ENCODE measurements at places on chromosomes 4 and X. TPM values are rescaled to one million over a fixed set of nuclear protein-coding genes. Genes with fewer than 3 reads are reported as not detected.

The ZAR1 gene
- total RNA-seq: not detected

GRCh38 chr4:167826281-167826680 lies 266.1 kb upstream of the ANXA10 start:
- DNase-seq: no peak

The DUSP21 gene
- total RNA-seq: not detected

The EGF gene
- 0.14 TPM for total RNA-seq

- DNase-seq: no peak
These were observed 69.5 kb downstream of the IL15 start for GRCh38 chr4:141705747-141706377.

The TLL1 gene
- total RNA-seq: 7.8 TPM

- DNase-seq: no peak
These were observed 17.1 kb downstream of the USP46 start for GRCh38 chr4:52641854-52642563.

DNA sequence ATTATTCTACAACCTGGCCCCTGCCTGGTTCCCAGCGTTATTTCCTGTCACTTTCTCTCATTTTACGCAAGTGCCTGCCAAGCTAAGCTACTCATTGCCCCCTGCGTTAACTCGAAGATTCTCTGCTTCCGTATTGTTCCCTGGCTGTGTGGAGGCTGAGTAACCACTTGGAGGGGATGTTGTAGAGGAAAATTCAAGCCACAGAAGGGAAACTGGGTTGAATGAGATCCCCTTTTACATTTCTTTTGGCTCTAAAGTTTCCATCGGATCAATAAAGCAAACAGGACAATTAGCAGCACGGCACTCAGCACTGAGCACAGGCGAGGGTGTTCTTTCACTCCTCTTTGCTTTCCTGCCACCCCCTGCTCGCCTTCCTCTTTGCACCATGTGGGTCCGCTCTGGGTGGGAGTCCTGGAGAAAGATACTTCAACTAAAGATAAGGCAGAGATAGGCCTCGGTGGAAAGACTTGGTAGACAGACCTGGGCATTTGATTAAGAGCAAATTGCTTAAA lies 4.2 kb upstream of the TMSB4X start:
- no peak for DNase-seq

DNA sequence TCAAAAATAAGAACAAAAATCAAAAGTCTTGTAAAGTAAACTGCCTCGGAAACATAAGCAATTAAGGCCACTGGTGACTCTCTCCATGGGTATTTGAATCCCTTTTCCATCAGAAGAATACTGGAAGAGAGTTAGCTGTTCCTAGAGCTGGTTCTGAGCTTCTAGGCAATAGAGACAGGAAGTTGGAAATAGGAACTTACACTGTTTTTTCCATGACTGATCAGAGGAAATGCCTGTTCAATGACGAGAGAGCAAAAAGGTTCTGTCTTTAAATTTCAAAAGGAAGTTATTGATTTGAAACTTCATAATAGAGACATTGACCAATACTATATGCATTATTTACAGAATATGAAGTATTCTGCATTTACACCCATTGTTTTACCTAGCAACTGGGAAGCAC lies 503.5 kb upstream of the ARX start:
- DNase-seq: no peak

DNA sequence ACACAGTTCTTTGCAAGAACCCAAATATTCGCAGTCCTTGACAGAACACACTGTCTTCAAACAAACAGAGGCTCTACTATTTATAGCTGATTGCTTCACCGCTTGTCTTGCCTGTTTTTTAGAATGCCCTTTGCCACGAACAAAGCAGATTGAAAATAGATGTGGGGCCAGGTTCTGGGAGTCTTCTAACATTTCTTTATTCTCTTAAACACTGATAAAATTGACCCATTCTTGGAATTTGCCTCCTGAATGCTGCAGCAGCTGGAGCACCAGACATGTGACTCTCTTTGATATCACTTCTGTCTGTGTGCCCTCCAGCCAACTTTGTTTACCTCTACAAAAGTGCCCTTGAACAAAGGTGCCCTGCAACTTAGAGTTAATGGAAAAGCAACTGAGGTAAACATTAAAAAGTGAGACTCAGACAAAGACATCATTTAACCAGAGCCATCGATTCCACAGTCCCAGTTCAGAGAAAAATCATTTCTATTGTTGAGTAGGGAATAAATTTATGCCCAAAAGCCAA lies 64.2 kb upstream of the SPP1 start:
- no peak for DNase-seq

DNA sequence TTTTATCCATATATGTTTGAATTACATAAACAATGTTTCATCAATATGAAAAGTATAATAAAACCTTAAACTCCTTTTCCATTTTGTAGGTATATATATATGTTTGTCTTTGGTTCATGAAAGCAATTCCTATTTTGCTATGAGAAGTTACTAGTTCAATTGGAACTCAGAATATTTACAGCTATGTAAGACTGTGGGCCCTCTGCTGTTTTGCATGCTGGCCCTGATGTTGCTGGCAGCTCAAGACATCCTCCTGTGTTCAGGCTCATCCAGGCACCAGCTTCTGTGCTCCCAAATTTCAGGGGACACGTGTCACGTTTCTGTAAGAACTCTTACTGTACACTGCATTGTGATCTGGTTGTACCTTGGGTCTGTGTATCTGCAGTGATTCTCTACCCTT lies 38.7 kb upstream of the OTUD4 start:
- no peak for DNase-seq

DNA sequence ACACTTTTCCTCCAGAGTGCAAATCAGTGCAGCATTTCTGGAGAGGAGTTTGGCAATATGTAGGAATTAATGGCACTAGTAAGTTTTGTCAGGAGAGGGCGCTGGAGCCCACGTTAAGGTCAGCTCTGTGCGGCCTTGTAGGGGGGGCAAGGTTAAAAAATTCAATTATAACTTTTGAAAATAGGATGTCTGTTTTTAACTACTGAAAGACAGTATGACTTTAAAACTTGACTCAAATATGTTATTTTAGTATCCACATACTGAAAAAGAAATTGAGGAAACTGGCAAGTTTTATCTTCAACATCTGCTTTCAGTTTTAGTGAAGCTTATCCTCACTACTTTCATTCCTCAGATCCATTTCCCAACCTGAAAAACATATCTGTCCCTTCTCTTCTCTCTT lies 30.9 kb upstream of the HSD17B13 start:
- DNase-seq: no peak

DNA sequence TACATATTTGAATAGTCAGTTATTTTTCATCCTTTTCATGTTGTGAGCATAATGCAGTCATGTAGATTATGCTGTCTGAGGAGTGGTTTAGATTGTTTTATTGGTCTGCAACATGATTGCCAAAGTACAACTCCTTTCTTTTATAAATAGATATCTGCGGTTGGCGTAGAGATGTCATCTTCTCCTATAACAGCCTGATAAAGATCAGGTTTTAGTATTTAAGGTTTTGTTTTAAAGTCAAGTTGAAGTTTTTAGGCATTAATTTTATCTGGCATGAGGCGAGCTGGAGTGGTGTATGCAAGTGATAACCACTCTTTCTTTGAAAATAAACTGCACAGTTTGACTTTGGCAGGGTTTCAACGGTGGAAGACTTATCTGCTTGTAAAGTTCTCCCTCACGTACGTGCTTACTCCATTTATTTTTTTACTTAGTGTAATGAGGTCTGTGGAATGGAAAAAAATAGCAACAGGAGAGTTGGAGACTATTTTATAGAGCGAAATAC lies 126.3 kb downstream of the FBXO8 start:
- no peak for DNase-seq

GRCh38 chr4:125334926-125335325 lies 20.2 kb downstream of the FAT4 start:
- DNase-seq: no peak

DNA sequence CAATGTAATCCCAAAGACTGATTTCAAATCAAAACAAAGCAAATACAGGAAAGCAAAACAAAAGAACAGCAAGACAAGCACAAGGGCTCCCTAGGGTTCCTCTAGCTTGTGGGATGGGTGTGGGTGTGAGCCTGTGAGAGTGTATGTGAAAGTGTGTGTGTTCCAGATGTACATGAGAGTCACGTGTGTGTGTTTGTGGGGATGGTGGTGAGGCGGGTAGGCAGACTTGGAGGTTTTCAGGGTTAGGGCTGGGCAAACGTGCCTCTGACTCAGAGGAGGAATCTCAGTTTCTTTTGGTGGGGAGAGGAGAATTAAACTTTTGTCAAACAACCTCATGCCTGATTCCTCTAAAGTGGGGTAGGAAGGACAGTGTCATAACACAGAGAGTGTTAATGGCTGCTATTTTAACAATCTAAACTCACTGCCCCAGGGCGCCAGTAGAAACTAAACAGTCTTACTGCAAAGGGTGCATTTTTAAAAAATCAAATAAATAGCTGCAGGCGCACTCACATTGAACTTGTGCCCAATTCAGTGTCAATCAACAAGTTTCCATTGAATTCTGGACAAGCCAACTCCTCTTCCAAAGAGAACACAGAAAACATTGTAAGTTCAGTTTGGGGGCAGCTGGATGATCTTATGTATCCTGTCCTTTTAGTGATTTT lies 51.8 kb downstream of the CHRDL1 start:
- DNase-seq: no peak

DNA sequence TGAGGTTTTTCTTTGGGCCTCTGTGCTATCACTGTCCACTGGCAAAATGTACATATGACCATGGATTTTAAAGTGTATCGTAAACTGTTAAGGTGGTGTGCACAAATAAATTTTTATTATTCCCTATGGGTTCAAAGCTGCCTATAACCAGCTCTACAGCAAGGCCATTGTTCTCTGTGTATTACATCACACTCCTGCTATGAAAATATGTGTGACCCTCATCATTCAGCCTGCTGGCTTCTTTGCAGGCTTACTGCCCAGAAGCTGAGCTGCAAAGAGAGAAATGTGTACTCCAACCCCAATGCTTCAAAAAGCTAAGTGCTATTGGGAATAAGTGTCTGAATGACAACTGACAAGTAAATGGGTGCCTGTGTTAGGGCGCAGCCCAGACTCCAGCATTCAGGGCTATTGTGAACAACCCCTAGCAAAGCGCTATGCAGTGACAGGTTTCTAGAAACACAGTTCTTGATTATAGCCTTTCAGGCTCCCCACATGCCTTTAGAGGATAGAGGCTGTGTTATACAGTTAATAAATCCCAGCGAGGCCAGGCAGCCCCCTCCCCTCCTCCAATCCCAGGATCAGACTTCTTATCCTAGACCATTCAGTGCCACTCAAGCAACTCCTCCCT lies 220.4 kb upstream of the RADX start:
- no peak for DNase-seq

DNA sequence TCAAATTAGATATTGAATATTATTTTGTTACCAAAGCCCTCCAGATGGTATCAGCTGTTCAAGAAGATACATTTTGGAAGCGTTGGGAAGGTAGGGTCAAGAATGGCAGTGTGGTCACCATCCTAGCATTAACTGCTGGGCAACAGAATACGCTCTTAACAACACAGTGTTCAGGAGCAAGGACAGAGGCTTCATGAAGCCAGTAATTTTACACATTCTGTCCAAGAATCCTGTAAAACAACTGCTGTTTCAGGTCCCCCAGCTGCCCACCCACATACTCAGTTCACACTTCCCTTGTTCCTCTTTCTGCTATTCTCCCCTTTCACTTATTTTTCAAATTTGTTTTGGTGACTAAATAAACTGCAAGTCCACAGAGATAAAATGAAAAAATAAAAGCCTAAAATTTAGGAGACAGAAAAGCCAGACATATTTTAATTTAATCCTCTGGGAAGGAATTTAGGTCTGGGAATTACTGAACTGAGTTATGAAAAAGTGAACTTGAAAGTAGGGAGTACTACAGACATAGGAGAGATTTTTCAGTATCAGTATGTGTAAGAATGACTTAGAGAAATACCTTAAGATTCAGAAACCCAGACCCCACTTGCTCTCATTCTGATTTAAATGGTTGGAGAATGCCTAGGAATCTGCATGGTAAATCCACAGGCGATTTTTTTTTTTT lies 406.7 kb downstream of the MAPK10 start:
- no peak for DNase-seq

DNA sequence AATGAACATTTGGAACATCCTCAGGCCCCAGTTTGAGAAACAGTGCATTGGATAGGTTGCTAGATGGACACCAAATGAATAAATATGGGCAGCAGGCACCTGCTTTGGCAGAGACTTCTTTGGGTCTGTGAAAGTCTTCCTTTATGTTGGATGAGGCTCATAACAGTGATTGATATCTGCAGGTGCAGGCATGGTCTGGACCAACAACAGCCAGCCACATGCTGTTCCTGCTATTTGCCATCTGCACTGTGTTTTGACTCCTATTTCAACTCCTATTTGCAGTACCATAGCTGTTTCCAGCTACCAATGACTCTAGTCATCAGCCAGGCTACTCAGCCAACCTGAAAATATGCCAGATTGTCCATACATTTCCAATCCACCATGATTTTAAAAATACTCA lies 60.9 kb downstream of the ANAPC4 start:
- no peak for DNase-seq

GRCh38 chr4:83174844-83175414 lies 60.4 kb upstream of the PLAC8 start:
- DNase-seq: no peak

- no peak for DNase-seq
These were observed 986.0 kb downstream of the CCSER1 start for GRCh38 chr4:91113130-91113706.

The CTAG1A gene
- total RNA-seq: not detected

GRCh38 chr4:20395160-20395773 lies 143.6 kb downstream of the SLIT2 start:
- DNase-seq: no peak

The SPON2 gene
- total RNA-seq: 18.1 TPM

DNA sequence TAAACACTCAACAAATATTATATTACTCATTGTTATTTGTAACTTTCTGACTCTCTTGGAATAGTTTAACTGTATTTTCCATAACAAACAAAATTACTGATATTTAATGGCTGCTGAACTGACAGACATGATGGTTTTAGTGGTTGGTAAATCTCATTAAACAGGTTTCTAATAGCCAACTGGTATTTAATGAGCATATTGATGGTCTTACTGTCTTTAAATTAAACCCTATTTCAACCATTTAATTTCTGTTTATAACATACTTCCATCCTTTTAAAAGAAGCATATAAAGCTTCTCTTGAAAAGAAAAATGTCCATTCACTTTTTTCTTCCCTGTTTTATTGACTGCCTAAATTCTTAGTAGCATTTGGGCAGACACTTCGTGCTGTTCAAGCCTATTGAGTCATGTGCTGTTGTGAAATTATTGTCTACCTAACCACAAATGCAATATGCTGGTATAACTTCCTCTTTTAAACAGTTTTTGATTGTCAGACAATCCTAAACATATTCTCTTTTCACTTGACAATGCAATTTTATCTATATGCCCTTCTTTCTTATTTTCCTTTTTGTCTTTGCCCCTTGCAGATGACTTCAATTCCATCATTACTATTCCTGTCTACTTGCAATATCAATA lies 163.9 kb upstream of the SLC7A11 start:
- DNase-seq: no peak

The SSX4 gene
- total RNA-seq: not detected

The ANOS1 gene
- total RNA-seq: 0.95 TPM

DNA sequence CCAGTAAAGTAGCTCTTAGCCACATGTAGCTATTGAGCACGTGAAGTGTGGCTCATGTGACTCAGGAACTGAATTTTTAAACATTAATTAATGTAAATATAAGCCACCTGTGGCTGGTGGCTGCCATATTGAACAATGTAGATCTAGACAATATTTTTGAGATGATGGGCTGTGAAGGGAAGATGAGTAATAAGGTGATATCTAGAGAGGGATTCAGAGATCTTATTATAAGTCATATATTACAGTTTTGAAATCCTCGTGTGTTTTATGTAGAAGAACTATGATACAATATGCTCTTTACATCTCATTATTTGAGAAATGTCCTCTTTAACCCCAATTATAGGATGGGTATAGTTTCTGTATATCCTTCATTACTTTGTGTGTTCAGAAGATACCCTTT lies 5.6 kb downstream of the GAR1 start:
- DNase-seq: no peak
